Vagina (tissue), 2 donors: ENCODE measurements at places on chromosomes 3 and 15.

GRCh38 chr3:77869423-77869822, 829.5 kb downstream of the ROBO2 start:
- DNase-seq, result no peak

DNA sequence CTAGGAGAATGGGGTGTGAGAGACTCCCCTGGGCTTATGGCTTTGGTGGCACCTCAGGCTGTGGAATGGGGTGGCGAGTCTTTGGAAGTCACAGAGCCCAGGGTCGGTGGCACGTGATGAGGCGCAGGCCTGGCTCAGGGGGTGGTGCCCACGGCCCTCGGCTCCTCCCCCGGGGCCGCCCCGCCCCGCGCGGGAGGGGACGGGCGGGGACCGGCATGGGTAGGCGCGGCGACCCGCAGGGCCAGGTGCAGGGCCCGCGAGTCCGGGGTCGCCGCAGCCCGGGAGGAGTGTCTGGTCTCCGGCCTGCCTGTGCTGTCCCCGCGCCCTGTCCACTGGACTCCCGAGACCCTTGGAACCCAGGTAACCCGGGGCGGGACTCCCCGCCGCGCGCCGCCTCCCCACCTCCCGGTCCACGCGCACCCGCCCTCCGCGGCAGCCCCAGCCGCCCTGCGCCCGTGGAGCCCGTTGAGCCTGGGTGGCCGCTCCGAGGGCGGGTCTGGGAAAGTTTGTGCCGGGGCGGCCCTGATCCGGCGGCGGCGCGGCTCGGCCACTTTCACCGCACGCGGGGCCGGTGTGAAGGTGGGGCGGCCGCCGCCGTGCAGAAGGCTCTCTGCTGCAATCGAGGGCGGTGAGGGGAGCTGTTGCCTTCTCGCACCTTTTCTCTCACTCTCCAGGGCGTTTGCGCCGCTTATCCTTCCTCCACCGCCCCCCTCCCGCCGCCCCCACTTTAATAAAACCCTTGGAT, at the start of gene PAQR5:
Gene PAQR5 (plus strand): TSS at position 216 of the 745 bp plus-strand sequence. CDS start 61,169 bp downstream, outside the sequence.
- DNase-seq, result no peak

- DNase-seq, result no peak
Observed at GRCh38 chr15:94277485-94277884, 46.1 kb downstream of the MCTP2 start.

DNA sequence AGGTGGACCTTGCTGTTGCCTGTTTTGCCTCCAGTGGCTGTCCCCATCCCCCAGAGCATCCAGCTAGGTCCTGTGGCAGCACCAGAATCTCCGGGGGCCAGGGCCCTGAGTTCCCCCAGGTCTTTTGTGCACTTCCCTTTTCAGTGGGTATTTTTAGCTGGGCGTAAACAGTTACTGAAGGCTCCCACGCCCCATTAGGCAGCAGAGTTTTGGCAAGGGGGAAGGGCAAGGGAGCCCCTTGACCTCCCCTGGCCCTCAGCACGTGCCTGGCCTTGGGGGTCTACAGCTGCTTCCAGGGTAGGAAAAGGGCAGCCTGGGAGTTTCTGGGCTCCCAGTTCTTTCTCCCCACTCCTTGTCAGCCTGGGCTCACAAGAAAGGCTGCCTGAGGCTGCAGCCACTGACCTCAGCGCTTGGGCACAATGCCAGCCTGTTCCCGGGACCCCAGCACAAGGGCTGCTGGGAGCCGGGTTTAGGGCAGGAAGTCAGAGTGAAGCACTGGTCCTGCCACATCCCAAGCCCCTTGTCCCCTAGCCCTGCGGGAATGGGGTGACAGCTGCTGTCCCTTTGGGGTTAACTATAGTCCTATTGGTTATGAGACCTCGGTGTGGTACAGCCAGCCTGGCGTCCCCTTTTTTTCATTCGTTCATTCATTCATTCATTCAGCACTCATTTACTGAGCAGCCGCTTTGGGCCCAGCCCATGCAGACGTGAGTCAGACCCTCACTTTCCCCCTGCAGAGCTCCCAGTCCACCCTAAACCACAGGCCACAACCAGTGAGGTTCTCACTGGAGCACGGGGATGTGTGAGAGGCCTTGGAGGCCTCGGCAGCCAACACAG, 8.4 kb downstream of the CSK start:
- DNase-seq, result no peak

GRCh38 chr3:147937891-147938290, 528.7 kb downstream of the ZIC1 start:
- no peak for DNase-seq

GRCh38 chr15:86163816-86164215, 84.1 kb downstream of the AGBL1 start:
- no peak for DNase-seq

DNA sequence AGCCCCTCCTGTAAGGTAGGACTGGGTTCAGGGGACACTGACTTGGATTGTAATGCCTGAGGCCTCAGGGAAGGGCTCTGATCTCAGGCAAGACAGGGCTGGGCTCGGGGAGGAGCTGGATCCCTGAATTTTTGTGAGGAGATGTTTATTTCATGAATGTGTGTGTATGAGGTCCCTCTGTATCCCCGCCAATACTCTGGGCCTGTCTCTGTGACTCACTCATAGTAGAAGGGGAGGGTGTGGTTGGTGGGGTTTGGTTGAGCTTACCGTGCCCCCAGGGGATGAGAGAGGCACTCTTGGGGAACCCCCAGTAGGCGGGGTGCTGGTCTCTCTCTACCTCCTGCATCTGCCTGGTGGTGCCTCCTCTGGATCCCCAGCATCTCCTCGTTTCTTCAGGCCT, 28.1 kb downstream of the RPSA start:
- no peak for DNase-seq

- no peak for DNase-seq
Observed at GRCh38 chr15:28989239-28989830, 103.6 kb downstream of the APBA2 start.

DNA sequence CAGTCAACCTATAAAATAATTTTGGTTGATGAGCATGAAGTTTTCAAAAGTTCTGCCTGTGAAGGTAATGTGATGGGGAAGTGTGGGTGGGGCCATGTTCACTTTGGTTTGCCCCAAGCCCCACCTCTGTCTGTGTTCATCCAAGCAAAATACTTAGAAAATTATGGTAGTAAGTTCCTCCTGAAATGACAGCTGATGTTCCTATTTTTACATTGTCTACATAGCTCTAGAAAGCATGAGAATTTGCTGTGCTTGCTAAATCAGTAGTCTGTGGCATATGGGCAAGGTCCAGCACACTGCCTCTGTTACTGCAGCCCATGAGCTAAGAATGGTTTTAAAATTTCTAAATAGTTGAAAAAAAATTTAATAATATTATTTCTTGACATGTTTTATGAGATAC, 21.9 kb upstream of the CP start:
- DNase-seq, result no peak

DNA sequence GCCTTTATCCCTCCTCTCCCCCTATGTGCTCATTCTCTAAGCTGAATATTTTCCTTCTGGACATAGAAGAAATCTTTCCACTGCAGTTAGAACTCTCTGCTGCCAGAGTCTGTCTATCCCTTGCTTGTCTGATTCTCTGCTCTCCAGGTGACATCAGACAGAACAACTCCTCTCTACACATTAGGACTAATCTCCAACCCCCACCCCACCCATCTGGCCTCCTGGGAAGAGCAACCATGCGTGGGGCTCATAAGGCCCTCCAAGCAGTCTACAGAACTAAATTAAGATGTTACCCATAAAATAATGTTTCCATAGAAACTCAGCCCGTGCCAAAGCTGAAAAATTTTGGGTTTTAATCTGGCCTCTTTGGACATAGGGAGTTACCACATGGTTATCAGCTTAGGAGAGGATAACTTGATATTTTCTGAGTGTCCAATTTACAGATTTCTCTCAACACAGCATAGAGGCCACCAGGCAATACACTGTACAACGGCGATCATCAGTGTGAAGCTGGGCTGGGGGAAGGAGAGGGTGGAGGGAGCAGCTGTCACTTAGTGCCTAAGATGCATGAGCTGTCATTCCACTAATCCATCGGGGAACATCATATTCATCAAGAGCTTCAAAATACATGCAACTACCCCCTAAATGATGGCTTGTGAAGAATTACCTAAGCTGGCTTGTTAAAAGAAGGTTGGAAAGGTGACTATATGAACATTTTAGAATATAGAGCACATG, 199.4 kb downstream of the CLSTN2 start:
- no peak for DNase-seq

DNA sequence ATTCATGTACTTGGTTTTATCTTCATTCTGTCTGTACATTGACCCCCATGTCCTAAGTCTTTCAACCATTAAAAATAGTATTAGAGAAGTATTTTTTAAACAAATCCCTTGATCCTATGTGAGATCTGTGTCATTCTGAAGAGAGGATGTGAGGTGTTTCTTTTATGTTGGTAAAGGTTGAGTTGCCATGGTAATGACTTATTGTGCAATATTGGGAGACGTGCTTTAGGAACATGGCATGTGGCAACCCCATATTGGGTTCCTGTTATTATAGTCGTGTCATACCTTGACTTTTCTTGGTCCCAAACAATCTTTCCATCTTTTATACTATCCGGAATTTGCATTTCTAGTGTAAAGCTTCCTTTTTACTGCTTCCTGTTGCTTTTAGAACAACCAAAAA, 203.1 kb downstream of the KCNAB1 start:
- DNase-seq, result no peak

- no peak for DNase-seq
Observed at GRCh38 chr3:171213907-171214306, 187.4 kb upstream of the SLC2A2 start.

GRCh38 chr3:178107804-178108203, 428.4 kb upstream of the KCNMB2 start:
- DNase-seq, result no peak

GRCh38 chr15:95922431-95922830, 408.1 kb upstream of the NR2F2 start:
- DNase-seq, result no peak

DNA sequence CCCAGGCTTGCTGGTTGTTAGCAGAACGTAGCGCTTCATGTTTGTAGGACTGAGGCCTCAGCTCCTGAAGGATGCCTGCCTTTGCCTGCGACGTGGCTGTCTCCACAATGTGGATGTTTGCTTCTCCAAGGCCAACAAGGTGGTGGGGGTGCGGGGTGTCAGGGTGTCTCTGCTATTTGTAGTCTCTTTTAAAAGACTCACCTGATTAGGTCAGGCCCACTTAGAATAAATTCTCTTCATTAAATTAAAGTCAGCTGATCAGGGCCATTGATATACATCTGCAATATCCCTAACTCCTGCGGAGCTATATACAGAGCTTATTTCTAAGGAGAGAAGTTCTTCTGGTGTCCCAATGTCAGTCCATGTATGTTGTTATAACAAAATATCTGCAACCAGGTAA, 44.8 kb downstream of the PTPRG start:
- DNase-seq, result no peak

DNA sequence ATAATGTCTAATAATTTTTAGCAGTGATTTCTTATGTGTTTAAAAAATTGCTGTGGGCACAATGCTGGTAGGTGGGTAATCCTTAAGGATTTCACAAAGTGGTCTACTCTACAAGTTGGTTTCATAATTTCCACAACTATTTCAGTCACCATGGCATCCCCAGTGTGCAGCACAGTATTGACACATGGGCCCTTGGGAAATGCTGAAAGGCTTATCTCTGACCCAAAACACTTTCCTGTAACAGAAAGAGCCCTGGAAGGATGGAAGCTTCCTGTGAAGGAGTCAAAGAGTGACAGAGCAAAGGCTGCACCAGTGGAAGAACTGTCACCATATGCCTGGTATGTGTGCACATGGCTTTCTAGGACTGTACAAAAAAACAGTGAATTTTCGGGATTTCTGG, 153.7 kb downstream of the ANO10 start:
- DNase-seq, result no peak

GRCh38 chr3:24475925-24476324, 18.7 kb downstream of the THRB start:
- DNase-seq, result no peak

- DNase-seq, result no peak
Observed at GRCh38 chr15:65447145-65447544, 24.4 kb upstream of the IGDCC4 start.

DNA sequence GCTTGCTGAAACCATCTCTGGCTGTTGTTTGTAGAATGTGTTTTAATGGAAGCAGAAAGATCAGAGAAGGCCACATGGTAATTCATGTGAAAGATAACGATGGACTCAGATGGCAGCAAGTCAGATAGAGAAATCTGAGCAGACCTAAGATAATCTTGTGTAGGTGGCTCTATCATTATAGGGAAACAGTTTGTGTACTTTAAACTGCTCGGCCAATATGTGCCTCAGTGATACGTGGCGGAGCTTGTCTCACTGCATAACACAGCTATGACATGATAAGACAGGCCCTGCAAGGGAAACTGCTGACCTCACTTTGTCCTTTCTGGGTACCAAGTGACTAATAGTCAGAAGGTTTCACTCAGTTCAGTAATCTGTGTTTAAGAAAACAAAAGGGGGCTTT, 51.0 kb downstream of the MME start:
- DNase-seq, result no peak

- no peak for DNase-seq
Observed at GRCh38 chr15:69275074-69275670, 23.5 kb upstream of the PAQR5 start.

DNA sequence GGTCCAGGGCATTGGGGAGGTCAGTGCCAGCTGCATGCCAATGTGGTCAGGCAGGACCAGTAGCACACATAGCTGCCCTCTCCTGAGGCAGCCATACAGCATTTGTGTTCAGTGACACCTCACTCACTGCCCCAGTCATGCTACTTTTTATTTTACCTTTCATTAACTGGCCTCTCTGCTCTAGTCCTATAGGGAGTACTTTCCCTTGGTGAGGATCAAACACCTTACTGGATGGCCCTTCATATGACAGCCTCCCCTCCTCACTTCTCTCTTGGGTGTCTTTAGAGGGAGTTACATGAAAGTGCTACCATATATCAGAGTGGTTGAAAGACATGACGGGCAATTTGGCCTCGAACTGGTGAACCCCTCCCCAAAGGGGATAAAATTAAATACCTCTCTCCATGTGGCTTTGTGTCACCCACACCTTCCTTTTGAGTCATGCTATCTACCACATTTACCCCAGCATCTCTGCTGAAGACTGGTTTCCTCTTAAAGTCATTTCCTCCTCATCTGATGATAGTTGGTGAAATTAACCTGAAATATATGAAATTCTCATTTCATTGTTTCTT, 17.6 kb downstream of the RLBP1 start:
- no peak for DNase-seq

DNA sequence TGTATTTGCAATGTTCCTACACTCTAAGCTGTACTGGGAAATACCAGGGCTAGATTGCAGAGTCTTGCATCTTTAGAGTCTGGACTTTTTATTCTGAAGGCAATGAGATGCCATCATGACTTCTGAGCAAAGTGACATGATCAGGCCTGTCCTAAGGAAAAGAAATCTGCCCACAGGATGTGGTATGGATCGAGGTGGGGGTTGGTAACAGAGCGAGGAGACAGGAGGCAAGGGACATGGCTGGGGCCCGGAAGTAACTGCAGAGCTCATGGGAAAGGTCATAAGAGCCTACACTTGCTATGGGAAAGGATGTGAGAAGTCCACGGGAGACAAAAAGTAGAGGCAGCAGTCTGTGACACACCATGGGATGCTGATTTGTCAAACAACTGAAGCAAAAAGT, 121.5 kb downstream of the OXNAD1 start:
- no peak for DNase-seq

- DNase-seq, result no peak
Observed at GRCh38 chr3:127412578-127413317, 124.9 kb upstream of the PRR20G start.

- DNase-seq, result no peak
Observed at GRCh38 chr3:126961791-126962461, 21.0 kb upstream of the PLXNA1 start.
